ENCODE measurements at places on chromosomes 11 and 22.

- DNase-seq, result peak; percentile 57
Measured at GRCh38 chr22:32473388-32473952, 1.1 kb upstream of the FBXO7 start.

- DNase-seq, result no peak
Measured at GRCh38 chr11:80214413-80214812, 773.6 kb upstream of the TENM4 start.

- no peak for DNase-seq
Measured at GRCh38 chr11:62707277-62707861, at the start of the genes BSCL2 and GNG3. Gene BSCL2 (minus strand): TSS chr11:62707424. CDS start chr11:62707195, 229 bp downstream. Gene GNG3 (plus strand): TSS chr11:62707676. CDS start chr11:62708296, 620 bp downstream.

DNA sequence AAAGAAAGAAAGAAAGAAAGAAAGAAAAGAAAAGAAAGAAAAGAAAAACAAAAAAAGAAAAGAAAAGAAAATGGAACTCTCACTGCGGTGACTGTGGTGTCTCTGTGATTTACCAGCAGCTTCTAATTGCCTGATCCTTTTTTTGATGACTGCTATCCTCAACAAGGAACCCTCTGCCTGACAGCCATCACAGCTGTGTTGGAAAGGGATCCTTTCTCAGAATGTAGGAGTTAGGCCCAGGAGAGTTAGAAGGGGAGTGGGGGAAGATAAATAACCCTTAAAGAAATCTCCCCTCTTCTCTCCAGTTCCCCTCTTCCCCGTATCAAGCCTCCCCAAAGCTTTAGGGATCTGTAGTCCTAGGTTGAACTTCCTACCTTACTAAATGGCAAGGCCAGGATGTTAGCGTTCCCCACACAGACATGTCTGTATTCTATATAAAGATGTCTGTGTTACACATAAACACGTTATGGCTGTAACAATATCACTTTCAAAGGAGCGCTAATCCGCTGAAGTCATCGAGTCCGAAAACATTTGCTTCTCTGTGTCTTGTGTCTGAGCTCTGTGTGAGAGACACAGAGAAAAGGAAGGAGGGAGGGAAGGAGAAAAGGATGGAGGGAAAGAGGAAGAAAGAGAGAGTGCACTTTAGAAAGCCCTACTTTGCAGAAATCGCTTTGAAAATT lies 26.8 kb upstream of the WT1 start:
- DNase-seq, result no peak

DNA sequence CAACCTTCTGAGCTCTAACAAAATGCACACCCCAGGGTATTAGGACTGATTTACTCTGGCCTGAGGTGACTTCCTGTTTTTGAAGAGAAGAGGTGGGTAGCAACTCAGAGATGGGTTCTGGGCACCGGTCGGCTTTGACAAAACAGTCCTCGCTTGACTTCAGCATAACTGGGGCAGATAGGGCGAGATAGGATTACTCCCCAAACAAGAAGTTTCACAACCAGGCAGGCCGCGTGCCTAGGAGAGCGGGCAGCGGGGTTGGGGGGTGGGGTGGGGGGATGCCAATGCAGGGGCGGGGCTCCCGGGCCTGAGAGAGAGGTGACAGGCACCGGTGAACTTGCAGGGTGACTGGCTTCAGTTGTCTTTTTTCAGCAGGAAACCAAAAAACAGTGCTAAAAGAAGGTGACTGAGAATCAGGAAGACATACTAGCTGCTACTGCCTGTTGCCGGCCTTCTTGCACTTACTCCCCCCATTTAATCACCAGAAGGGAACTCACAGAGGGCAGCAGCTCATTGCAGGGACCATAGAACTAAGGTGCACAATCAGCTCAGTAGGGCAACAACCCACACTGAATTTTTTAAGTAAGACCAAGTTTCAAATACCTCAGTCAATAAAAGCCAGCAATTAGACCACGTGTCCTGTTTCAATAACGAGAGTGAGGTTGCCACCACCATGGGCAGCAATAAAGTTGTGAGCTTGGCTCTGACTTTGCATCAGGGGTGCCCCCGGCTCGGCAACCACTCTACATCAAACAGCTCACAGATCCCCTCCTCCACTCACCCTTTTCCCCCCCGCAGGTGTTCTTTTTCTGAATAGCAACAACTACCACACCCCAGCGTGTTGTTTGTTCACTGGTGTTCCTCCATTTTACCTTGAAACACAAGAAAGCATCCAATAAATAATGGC lies 37.2 kb upstream of the ETS1 start:
- no peak for DNase-seq

DNA sequence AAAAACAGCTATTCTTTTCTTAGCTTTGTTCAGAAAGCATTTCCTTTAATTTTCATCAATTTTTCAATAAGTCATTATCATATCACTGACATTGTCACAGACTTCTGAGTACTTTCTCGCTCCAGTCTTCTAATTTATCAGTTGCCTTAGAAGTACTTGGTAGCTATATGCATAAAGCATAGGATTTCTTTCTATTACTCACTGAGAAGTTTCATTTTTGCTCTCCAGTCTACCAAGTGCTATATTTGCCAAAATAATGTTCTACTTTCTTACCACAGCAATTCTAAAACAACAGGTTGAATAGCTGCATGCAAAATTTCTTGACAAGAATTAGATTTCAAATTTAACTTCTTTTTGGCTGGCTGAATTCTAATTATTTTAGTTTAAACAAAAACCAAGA lies 116.3 kb downstream of the STK33 start:
- DNase-seq, result no peak

DNA sequence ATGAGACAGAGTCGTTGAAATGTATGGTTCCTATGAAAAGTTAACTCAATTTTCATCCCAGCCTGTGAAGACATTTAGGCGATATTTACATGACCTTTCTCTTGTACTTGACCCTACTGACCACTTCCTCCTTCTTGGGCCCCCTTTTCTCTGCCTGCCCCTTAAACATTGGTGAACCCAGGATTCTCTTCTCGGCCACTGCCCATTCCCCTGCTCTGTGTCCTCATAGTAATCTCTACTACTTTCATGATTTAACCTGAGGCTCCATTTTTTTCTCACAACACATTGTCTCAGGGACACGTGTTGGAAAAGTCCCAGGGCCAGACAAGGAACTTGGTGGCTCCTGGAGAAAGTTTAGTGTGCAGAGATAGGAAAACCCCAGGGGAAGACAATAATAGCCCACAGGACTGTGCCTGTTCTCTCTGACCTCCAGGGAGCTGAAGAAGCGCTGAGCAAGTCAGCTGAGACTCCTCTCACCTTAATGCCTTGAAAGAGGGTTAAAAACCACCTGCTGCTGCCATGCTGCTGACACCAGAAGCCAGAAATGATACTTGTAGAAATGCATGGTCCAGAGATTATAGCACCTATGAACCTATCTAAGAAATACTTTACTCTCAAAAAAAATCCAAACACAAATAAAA lies 42.5 kb upstream of the SPATA19 start:
- DNase-seq, result no peak

- peak; percentile 47 for DNase-seq
Measured at GRCh38 chr11:111573821-111574249, 28.4 kb upstream of the SIK2 start.

- no peak for DNase-seq
Measured at GRCh38 chr11:119359365-119360214, 13.1 kb upstream of the MFRP start.

DNA sequence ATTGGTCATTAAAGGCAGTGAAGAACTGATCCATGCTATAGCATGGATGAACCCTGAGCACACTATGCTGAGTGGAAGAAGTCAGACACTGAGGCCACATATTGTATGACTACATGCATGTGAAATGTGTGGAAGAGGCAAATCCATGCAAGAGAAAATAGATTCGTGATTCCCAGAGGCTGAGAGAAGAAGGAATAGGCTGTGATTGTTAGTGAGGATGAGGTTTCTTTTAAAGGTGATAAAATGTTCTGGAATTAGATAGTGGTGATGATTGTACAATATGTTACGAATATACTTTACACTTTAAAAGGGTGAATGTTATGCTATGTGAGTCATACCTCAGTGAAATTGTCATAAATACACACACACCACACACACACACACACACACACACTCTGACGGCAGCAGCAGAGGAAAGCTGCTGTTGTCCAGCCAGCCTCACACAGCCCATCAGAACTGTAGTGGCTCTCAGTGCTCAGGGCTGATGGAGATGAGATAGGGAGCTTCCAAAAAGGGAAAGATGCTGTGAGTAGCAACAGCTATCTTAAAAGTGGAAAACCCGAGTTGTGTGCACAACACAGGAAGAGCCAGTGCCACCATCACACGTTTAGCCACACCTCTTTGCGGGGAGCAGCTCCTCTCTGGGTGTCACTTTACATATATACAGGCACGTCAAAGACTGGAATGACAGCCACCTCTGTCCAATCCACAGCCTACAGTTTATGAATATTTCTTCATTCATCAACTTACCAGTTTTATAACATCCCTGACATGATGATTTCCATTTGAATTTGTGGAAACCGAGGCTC lies 153.0 kb downstream of the SPATA19 start:
- DNase-seq, result no peak

DNA sequence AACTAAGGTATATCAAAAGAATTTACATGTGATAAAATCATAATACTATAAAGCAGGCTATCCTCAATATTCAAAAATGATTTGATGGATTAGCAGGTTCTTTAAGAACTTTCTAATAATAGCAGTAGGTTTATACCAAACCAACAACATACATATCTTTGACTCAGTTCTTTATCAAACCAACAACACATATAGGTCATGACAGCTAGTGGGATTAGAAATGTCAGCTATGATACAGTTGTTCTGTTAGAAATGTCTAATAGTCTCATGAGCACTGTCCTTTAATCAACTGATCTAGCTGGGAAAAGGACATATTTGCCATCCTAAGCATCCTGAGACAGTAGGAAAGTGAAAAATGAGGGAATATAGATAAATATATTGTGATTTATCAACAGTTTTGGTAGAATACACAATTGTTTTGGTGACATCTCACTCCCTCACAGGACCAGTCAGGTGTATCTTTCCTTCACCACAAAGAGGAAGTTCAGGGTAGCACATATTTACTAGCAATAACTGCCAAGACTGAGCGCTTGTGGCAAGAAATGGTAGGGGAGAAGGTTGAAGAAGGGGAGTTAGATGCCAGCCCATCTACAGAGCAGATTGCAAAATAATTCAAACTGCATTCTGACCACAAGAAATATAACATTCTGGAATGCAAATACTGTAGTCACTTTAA lies 90.8 kb upstream of the APOA1 start:
- DNase-seq, result no peak

GRCh38 chr11:118115048-118115447 lies 28.3 kb upstream of the SMIM35 start:
- no peak for DNase-seq

GRCh38 chr11:111944139-111944538 lies 7.0 kb downstream of the DIXDC1 start:
- DNase-seq, result peak; percentile 59

GRCh38 chr11:3865388-3866193 lies 10.1 kb downstream of the STIM1 start:
- peak; percentile 32 for DNase-seq

DNA sequence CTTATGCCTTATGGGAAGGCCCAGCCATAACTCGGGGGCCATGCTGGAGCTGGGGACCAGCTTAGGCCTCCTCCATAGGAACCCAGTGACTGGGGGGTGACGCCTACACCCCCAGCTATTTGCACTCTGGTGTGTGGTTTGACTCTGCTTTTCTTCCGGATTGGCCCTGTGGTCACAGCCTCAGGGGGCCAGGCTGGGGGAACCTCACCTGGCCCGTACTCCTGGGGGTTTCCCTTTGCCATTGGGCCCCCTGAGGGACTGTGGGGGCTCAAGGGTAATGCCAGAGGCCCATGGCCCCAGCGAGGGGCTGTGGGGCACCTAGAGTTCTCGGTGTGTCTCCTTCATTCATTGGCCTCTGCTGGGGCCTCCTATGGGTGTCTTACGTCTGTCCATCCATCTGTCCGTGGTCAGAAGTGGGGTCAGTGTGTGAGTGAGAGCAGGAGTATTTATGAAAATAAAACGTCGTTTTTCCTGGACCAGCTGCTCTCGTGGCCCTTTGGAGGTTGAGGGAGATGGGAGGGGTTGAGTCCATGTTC lies 6.3 kb upstream of the SH3BP1 start:
- DNase-seq, result peak; percentile 64

- no peak for DNase-seq
Measured at GRCh38 chr22:46513908-46514550, 23.4 kb downstream of the CELSR1 start.

- no peak for DNase-seq
Measured at GRCh38 chr11:108148556-108148955, 27.2 kb downstream of the ACAT1 start.

GRCh38 chr11:68775951-68776388 lies 24.6 kb upstream of the TESMIN start:
- no peak for DNase-seq

DNA sequence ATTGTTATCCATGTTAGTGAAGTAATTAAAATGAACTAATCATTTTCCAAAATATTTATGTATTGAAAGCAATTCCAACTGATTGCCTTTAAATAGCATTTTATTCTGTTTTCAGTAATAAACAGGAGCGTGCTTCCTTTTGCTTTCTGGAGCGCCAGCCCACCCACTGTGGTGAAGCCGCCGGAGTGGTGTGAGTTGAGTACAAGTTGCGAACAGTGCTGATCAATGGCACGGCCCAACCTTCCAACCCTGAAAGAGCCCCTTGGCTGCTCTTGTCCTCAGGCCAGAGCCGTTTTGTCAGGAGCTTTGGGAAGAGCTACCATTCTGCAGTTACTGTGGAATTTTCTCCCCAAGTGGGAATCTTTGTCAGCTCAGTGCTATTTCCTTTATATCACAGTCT lies 42.8 kb downstream of the NTM start:
- no peak for DNase-seq

- peak; percentile 52 for DNase-seq
Measured at GRCh38 chr11:47186076-47186699, at the start of gene PACSIN3. Gene PACSIN3 (minus strand): TSS chr11:47186434. CDS start chr11:47182727, 3,707 bp downstream.

DNA sequence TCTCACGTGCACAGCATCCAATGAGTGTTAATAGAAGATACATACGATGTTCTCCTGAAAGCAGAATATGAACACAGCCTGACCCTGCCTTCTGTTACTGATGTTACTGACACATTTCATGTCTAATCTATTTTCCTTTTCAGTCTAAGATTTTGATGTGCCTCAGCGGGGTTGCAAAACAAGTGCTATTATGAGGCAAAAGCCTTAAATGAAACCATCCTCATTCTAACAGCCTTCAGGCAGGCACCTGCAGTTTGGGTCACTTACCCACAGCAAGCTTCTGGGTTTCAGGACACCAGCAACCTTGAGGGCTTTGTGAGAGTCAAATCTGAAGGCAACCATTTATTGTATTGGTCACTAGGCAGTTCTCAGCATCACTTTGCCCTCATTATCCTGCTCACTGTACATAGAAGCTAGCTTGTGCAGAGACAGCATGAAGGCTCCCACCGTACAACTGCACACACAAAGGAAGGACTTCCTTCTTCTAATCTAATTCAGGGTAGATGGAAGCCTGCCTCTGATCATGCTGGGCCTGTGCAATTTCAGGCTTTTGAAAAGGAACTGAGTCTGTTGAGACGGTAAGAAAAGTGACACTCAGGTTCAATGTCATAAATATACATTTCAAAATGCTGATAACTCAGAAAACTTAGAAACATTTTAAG lies 183.2 kb upstream of the PITPNB start:
- DNase-seq, result no peak

DNA sequence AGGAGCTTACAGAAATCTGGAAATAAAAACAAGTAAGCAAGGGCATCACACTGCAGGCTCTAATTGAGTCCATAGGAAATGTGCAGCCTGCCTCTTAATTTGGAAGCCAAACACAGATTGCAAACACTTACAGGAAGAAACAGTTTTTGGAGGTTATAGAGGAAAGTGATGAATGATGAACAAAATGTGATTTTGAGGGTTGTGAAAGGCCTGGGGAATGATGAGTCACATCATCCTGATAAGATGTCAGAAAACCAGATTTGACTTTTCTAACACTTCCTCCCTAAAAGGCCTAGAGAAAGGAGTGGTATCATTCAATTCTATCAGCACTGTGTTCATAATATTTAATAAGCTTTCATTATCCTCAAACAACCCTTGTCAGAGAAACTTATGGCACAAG lies 96.6 kb upstream of the POU2AF2 start:
- DNase-seq, result no peak
